Right cardiac atrium (tissue), 5 donors: ENCODE measurements at places on chromosomes 12 and 14. TPM values are rescaled to one million over a fixed set of nuclear protein-coding genes. Genes with fewer than 3 reads are reported as not detected.

Gene DCN
- total RNA-seq: 1,441 TPM

Gene TAS2R42
- total RNA-seq: not detected

Gene DEGS2
- total RNA-seq: 0.29 TPM

Gene PTPRO
- 1.8 TPM for total RNA-seq

Gene CD163
- 216 TPM for total RNA-seq

Gene GALNT6
- 0.91 TPM for total RNA-seq

Gene OASL
- total RNA-seq: 0.32 TPM

Gene SLC16A7
- total RNA-seq: 88.4 TPM

DNA sequence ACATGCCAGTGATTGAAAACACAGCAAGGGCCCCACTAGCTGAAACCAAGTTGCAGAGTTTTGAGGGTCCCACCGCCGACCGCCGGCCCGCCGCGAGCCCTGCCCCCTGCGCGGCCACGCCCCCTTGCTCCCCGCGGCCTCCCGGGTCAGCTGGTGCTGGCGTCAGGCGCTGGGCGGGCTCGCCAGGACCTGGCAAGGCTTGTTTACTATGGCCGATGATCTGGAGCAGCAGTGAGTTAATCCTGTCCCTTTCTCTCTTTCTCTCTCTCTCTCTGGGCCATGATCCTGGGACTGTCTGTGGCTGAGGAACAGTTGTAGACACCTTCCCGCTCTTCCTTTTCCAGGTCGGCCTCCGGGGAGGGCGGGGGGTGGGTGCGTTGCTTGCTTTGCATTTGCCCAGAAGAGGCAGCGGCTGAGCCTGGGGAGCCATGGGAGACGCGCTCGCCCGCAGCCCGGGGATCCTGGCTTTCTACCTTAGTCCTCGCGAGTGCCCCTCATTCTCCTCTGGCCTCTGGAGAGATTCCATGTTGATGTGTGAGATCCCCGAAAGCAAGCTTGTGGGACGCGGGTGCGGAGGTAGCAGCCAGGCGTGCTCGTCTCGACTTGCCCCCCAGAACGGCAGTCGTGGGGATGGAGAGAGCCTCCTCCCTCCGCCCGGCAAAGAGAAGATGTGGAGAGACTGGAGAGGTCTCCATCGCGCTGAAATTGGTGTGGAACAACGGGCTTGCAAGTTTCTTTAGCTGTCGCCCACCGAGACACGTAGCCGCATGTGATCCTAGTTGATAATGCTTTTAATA is at the start of gene ABHD4:
Gene ABHD4 (plus strand): TSS at position 202 of the 797 bp plus-strand sequence. CDS start 7 bp downstream, at position 209.
- DNase-seq: peak; percentile 84

GRCh38 chr12:98149691-98150210 is 365.6 kb upstream of the TMPO start:
- no peak for DNase-seq

- DNase-seq: no peak
Observed at GRCh38 chr12:127411166-127411915, 855.6 kb upstream of the TMEM132C start.

DNA sequence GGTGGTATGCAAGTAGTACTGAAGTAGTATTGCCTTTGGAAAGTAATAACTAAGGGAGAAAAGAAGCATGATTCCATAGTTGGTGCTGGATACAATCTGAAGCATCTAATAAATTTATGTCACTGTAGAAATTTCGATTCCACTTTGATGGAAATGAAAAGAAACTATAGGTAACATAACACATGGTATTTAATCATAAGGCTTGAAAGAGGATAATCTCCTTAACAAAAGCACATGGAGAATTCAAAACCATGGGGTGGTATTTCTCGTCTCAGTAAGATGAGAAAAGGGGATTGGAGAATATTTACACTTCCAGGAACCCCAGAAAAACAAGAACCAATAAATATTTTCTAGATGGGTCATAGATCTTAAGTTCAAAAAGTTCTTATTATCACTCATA is 72.7 kb downstream of the NDUFA12 start:
- no peak for DNase-seq

- no peak for DNase-seq
Observed at GRCh38 chr12:51844854-51845253, 3.7 kb downstream of the FIGNL2 start.

DNA sequence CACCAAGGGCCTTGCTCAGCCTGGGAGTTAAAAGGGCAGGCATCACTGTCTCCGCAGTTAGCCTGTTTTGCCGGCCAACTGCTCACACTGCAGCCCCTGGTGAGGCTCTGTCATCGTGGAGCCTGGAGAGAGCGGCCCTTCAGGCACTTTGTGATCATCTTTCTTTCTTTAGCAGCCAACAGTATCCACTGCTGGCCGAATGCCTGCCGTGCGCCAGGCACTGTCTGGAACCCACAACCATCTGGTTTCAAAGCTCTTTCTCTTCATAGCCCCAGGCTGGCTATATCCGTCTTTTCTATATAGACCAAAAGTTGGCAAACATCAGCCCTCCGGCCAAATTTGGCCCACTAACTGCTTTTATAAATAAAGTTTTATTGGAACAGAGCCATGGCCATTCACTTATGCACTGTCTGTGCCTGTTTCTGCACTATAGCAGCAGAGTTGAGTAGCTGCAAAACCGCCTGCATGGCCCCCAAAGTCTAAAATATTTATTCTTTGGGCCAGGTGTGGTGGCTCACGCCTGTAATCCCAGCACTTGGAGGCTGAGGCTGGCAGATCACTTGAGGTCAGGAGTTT is 29.5 kb downstream of the SLC8B1 start:
- no peak for DNase-seq

DNA sequence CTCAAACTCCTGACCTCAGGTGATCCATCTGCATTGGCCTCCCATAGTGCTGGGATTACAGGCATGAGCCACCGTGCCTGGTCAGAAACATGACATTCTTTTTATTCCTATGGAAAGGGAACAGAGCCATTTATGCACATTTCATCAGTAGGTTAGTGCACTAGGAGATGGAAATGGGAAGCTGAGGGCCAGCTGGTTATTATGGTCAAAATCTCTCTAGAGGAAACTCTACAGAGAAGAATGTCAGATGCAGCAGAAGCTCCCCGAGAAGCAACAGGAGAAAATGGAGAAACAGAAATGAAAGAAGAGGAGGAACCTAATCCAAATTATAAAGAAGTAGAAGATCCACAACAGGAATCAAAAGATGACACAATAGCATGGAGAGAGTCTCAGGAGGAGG is 2.7 kb downstream of the CFAP251 start:
- DNase-seq: no peak

DNA sequence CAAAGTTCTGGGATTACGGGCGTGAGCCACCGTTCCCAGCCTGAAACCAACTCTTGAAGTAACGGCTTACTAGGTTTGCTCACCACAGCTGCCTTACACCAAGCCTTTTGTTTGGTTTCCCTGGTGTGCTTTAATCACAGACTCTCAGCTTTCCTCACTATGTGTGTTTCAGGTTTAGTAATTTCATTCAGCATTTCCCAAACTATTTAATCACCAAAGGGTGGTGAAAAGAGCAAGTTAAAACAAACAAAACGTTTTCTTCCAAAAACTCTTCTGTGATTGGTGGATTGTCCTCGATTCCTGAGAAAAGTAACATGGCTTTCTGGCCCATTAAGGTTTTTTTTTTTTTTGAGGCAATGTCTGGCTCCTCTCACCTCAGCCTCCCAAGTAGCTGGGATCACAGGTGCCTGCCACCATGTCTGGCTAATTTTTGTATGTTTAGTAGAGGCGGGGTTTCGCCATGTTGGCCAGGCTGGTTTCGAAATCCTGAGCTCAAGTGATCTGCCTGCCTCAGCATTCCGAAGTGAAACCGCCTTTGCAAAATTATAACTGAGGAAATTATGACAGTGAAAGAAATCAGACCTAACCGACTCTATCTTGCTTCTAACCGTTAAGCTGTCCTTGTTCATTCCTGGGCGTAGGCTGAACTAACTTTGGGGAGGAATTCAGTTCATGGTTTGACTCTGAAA is 1.5 kb upstream of the ZFYVE26 start:
- no peak for DNase-seq

GRCh38 chr12:9649532-9649940 is 20.0 kb upstream of the CLEC2D start:
- DNase-seq: no peak

GRCh38 chr14:64636208-64636979 is 67.8 kb upstream of the PLEKHG3 start:
- peak; percentile 84 for DNase-seq

DNA sequence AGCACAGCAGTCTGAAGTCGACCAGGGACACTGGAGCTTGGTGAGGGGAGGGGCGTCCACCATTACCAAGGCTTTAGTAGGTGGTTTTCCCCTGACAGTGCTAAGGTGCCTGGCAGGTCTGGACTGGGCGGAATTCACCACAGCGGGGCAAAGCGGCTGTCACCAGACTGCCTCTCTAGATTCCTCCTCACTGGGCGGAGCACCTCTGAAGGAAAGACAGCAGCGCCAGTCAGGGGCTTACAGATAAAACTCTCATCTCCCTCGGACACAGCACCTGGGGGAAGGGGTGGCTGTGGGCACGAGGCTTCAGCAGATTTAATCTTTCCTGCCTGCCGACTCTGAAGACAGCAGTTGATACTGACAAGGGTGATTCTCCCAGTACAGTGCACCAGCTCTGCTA is 39.1 kb downstream of the DDHD1 start:
- DNase-seq: no peak

GRCh38 chr14:105091054-105091516 is 25.9 kb upstream of the GPR132 start:
- DNase-seq: peak; percentile 65

DNA sequence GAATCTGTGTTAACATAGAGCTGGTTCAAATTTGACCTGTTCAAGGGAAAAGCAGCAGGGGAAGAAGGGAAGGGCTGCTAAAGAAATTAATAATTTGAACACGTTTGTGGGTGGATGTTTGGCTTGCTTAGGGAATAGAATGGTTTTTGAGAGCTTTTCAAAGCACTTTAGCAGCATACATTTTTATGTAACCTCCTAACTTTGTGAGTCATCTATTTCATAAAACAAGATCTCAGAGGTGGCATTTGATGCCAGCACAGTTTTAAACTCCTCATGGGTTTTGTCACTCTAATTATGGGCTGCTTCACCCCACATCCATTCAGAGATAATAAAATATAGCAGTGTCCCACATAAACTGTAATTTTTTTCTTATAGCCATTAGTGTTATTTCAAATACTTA is 143.8 kb downstream of the ACSS3 start:
- DNase-seq: no peak

DNA sequence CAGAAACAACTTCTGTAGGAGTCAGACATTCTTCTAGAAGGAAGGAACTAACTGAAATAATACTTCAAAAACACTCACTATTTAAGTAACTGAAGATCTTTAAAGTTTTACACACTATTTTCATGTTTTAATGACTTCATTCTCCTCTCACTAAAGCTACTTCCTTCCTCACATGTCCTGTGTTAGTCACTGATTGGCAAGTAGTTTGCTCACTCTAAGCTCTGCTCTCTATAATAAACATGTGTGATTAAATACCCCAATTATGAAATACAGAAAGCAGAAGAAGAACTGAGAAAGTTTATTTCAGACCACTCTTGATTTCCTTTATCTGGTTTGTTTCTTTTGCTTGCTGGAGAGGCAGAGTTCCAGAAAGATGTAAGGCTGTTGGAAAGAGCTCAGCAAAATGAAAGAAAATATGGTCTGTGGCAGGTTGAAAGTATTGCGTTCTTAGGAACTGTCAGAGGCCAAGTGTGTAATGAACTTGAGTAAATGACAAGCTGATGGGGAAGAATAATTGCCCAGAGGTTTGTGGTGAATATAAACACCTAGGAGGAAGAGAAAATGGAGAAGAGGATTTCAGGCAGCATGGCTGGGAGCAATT is 522.0 kb upstream of the SEL1L start:
- DNase-seq: no peak
